ENCODE measurements at places on chromosomes 7 and 10. TPM values are rescaled to one million over a fixed set of nuclear protein-coding genes. Genes with fewer than 3 reads are reported as not detected.

ATOH7 gene
- total RNA-seq, result not detected

SOSTDC1 gene
- total RNA-seq, result not detected

CALHM2 gene
- 2.3 TPM for total RNA-seq

SEMA3D gene
- total RNA-seq, result 0.04 TPM

ERVW-1 gene
- not detected for total RNA-seq

UNCX gene
- total RNA-seq, result not detected

FANK1 gene
- total RNA-seq, result 2.1 TPM

HIPK2 gene
- total RNA-seq, result 12.0 TPM

All from hair follicular keratinocyte (primary cell).